ENCODE measurements at places on chromosomes 7 and 10.

DNA sequence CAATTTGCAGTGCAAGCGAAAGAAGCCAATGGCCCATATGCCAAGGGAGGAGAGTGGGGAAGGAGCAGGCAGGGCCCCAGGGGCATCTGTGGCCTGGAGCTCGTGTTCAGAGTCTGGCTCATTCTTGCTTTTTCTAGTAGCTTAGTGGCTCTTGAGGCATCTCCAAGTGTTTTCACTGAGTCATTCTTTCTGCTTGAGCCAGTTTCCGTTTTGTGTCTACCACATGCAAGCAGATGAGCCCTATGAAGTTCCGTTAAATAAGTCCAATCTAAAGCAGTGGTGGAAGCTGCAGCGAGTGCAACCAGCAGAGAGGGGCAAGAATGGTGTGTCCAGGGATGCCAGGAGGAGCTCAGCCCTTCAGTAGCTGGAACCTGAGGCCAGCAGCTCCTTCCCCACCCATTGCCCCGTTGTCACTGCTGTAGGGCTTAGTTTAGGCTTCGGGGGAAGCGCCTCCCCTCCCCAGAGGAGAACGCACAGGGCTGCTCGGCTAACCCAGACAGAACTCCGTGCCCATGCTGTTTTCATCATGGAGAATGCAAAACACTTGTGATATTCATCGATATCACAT, 57.4 kb upstream of the EBF3 start:
- no peak for DNase-seq

DNA sequence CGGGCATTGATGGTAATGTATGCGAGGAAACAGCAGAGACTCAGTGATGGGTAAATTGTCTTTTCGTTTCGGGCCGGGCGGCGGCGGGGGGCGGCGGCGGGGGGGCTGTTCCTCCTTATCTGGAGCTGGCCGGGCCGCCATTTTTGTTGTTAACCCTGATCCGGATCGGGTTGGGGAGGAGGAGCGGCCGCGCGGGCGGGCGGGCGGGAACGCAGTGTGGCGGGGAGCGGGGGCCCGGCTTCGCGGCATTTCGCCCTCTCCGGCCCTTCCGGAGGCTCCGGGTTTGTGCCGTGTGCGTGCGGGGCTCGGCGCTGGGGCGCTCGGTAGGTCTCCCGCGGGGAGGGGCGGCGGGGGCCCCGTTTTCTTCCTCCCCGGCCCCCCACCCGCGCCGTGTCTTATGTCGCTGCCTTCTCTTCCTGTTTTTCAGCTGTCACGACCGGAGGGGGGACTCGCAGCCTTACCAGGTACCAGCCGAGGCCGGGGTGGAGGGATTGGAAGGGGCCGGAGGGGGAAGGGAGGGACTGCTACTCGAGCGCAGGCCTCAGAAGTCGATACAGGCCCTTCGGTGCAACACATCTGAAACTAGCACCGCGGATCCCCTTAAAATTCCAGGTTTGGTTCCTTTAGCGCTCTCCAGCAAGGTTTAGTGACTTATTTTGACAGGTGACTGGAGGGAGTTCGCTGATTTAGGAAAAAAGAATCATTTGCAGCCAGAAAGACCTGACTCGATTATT, 820 bp downstream of the WAC start:
- peak; percentile 59 for DNase-seq

GRCh38 chr7:33821970-33822369, 83.4 kb upstream of the BMPER start:
- DNase-seq = no peak

- no peak for DNase-seq
These were observed 241.3 kb upstream of the FOXP2 start for GRCh38 chr7:114173170-114173890.

- no peak for DNase-seq
These were observed 105.0 kb upstream of the DGKB start for GRCh38 chr7:15007507-15007906.

DNA sequence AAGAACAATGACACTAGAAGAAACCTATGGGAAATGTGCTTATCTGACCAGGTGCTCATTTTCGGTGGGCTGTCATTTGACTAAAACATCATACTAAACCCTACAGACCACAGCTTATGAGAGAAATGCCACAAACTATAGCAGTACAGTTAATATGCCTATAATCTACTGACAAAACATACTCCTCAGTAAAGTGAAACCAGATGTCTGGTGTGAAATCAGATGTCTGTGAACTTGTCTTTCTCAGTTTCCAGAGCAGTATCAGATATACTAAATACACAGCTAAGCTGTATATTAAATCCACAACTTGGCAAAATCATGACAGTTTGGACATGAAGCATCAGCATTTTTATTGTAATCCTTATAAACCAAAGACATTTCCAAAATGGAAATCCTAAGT, 3.3 kb downstream of the IMMP2L start:
- DNase-seq = no peak

GRCh38 chr7:50679218-50680007, 103.3 kb downstream of the GRB10 start:
- no peak for DNase-seq

DNA sequence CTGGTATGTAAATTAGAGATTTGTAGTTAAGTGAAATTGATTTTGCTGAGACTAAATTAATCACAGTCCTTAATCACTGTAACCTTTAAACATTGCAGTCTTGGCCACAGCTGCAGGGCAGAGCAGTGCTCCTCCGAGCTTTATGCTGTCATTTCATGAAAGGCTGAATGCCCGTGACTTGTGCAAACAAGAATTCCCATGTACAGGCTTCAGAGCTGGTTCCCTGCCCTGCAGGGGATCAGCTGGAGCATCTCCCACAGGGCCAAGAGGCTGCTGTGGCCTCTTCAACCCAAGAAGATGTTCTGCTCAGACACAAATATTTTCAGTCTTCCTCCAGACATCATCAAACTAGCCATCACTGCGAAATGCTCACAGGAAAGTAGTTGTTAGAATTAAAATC, 419.1 kb downstream of the AUTS2 start:
- no peak for DNase-seq

- no peak for DNase-seq
These were observed 45.7 kb downstream of the BEND7 start for GRCh38 chr10:13483073-13483472.

GRCh38 chr10:8418631-8419030, 364.1 kb downstream of the GATA3 start:
- no peak for DNase-seq

DNA sequence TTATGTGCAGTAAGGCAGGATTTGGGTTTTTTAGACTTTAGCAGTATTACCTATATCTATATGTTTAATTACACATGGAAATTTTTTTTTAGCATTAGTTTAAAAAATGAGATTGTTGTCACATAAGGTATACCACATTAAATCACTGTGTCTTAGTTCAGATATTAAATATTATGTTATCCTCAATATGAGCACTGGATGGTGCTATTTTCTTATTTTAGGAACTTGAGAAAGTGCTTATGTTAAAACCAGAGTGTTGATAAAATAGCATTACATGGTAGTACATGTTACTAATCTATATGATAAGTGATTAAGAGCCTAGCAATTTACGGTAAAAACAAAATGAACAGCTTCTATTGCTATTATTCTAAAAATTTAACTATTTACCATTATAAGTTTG, 28.8 kb downstream of the MIOS start:
- DNase-seq = no peak

GRCh38 chr7:73812996-73813395, 17.8 kb upstream of the CLDN4 start:
- no peak for DNase-seq

- no peak for DNase-seq
These were observed 25.5 kb upstream of the TRIL start for GRCh38 chr7:28983396-28984190.

DNA sequence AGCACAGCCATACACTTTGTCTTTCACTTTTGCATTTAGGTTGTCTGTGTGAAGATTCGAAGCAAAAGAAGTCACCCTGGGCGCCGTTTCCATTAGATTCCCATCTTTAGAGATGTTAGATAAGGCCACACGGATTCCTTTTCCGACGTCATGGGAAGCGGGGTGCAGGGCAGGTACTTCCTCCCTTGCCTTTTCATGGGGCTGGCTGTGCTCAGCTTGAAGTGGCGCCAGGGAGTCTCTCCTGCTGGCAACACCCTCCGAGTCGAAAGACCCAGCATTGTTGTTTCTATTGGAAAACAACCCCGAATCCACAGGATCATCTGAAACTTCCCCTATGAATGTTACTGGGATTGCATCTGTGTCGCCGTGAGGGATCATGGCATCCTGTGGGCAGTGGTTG, 246.4 kb upstream of the GRB10 start:
- no peak for DNase-seq

DNA sequence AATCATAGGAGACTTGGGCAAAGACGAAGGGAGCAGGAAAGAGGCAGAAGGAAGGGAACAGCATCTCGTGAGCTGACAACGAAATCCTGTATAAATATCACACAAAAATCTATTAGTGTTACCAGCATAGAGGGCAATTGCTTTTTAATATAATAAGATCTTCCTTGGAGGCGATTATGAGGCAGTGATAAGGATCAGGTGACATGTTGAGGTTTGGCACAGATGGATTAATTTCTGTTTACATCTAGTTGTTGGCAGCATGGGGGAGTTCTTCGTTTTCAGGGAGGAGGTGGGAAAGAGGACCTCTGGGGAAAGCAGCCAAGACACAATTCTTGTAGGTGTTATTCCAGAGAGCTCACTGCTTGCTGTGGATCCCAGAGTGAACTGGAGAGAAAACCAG, 163.8 kb downstream of the PLXNA4 start:
- no peak for DNase-seq

DNA sequence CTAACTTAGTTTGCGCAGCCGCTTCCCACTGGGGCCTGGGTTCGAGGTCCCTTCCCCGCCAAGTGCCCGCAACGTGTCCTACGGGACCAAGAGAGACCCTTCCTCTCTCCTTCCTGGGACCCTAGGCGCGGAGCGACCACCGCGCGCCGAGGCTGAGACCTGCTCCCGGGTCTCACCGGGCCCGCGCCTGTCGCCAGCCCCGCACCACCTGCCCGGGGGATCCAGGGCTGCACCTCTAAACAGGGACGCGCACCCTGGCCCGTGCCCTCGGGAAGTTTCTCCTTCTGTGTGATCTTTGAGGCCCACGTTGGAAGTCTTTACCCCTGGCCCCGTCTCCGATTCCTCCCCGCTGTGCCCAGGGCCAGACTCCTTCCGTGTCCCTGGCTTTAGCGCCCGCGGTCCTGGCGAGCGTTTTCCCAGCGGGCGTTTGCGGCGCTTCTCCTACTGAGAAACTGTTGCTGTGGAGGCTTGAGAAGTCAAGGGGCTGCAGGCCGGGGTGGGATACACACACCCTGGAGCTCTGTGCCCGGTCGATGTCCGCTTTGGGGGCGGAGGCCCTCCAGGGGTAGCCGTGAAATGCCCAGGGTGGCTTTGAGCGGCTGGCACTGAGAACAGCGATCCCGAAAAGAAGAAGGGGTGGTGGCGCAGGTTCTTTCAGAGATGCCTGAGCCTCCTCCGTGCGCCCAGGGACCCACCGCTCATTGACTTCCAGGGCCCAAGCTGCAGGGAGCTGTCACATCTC, 575 bp downstream of the PLPP4 start:
- DNase-seq = no peak

DNA sequence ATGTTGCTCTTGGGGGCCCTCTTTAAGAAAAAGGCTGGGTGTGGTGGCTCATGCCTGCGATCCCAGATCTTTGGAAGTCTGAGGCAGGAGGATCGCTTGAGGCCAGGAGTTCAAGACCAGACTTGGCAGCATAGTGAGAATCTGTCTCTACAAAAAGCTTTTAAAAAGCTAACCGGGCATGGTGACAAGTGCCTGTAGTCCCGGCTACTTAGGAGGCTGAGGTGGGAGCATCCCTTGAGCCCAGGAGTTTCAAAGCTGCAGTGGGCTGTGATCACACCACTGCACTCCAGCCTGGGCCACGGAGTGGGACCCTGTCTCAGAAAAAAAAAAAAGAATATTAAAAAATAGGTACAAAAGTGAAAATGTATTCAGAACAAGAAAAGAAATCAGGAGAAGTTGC, 38.1 kb upstream of the SLC39A12 start:
- DNase-seq = no peak

DNA sequence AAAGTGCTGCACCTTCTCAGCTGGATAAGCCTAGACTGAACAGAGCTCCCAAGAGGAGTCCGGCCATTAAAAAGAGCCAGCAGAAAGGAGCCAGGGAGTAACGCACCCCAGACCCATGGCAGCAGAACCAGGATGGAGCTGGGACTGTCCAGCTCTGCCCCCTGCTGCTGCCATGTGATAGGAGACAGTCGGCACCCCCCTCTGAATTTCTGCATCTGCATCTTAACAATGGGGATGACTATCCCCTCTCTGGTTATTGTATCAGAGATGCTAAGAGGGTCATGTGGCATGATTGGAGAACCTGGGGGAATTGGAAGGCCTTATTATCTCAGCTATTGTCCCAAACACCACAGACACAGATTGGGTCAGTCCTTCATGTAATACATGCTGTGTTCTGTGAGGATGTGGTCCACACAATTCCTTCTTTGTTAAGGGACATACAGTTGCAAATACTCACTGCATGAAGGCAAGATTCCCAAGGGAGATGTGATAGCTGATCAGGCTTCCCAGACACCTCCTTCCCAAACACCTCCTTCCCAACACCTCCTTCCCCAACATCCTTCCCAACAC, 29.3 kb downstream of the PLEKHS1 start:
- no peak for DNase-seq

- peak; percentile 38 for DNase-seq
These were observed 26.4 kb upstream of the GNA12 start for GRCh38 chr7:2870471-2870931.

DNA sequence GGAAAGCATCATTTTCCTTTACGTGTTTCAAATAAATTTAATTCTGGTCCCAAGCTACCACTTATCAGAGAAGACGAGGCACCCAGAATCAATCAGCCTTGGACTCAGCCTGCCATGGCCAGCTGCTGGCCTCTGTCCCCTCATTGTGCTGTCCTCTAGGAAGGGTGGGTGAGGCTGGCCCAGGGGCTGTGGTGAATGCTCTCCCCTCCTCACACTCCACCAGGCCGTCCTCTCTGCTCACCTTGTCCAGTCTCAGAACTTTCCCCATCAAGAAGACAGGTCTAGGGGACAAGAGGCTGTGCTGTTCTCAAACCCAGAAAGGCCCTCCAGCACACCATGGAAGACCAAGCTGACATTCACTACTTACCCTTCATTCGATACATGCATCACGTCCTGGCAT, 36.4 kb downstream of the CXCL12 start:
- DNase-seq = no peak

DNA sequence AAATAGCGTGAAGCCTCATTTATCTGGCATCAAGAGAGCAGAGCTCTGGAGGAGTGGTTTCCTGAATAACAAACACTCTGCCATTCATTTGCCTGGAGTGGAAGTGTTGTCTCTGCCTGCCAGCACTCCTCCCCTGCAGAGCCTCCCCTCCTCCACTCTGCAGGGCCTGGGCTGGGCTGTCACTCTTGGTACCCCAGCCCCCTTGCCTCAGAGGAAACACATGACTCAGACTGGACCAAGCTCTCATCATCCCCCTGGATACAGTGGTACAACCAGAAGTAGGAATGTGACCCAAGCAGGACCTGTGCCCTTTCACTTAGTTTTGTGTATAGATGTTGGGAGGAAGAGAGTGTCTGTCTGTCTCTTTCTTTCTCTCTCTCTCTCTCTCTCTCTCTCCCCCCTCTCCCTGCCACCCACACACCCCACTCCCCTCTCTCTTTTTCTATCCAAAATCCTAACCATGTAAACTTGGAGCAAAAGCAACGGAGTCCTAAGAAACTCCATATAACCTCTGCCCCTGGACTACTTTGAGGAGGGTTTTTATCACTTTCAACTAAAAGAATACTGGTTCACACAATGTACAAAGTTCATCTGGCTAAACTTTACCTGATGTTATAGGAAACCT, 43.9 kb downstream of the DOCK4 start:
- no peak for DNase-seq

All from stimulated activated CD4-positive, alpha-beta T cell treated with anti-CD3 and anti-CD28 coated beads, Interleukin-4, amount 100 ng/mL, for 48 hours (primary cell).